ENCODE measurements at places on chromosomes 2 and 18.

DNA sequence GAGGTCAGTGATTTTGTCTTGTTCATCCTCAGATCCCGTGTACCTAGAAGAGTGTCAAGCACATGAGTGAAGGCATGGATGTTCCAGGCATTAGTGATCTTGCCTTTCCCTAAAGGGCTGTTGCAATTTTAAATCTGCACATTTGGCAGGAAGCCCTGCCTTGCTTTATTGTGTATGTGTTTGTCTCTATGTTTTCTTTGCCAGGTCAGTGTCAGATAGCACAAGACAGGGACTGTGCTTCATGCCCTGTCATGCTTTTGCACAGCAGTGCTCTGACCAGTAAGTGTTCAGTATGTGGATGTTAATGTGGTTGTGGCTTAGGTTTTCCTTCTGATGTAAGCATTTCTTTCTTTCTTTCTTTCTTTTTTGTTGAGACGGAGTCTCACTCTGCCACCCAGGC lies 131.5 kb downstream of the RGPD3 start:
- no peak for DNase-seq

GRCh38 chr2:167769020-167769419 lies 478.4 kb downstream of the STK39 start:
- DNase-seq, result no peak

GRCh38 chr2:40032650-40033319 lies 253.7 kb upstream of the THUMPD2 start:
- DNase-seq, result no peak

DNA sequence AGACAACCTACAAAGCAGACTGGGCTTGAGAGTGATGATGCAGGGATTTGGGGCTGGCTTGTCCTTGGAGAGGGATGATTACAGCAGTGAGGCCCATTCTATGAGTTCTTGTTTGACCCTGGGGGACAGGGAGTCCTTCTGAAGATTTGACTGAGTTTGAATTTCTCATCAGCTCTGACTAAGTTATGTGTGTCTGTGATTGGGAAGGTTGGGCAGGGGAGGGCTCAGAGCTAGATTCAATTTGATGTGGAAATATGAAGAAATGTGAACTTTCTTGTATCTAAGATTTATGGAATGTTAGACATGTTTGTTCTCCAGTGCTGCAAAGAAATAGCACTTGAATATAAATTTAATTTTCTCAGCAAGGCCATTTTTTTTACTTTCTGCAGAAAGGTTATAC lies 19.9 kb upstream of the IL1R2 start:
- no peak for DNase-seq

- peak; percentile 21 for DNase-seq
These were observed 423.8 kb upstream of the MEX3C start for GRCh38 chr18:51621113-51621863.

DNA sequence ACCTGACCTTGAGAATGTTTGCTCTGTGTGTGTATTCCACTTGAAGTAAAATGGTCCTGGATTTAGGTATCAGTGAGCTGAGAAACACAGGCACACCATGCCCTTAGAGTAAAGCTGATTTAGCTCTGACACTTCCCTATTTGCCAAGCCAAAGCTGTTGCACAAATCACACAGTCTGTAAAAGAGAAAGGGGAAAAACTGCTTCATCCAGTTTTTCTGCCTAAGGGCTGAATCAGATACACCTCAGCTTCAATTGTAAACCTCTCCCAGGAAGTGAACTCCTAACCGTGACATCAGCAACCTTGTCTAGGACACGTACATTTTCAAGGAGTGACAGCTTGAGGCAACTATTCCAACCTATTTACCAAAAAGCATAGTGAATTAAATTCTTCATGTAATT lies 150.4 kb downstream of the NR4A2 start:
- no peak for DNase-seq

DNA sequence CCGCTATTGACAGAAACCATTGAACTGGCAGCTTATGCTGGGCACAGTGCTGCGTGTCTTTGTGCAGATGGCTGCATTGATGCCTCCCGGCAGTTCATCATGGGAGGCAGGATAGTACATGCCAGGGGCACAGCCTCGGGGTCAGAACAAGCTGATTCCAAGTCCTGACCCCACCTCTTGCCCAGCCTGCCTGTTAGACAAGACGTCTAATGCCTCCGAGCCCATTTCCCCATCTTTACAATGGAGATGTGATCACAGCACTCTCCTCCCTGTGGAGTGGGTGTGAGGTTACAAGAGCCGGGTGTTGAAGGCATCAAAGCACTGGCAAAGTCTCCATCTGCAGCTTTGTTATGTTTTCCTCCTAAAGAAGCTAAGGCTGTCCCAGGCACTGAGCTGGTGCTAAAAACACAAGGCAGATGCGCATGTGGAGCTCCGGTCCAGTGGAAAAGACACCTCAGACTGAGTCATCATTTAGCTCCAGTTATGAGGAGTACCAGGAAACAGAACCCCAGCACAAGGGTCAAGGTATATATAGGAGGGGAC lies 125.7 kb upstream of the EPAS1 start:
- no peak for DNase-seq

DNA sequence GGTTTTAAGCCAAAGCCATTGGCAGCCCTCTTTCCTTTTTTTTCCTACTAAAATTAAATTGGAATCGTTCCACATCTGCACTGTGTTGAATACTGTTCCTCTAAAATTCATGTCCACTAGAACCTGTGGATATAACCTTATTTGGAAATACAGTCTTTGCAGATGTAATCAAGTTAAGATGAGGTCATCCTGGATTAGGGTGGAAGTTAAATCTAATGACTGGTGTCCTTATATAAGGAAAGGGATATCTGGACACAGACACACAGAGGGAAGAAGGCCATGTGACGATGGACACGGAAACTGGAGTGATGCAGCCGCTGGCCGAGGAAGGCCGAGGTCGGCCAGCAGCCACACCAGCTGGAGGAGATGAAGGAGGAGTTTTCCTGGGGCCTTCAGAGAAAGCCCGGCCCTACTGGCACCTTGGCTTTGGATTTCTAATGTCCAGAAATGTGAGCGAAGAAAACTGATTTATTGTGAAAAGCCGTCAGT lies 49.4 kb downstream of the LONRF2 start:
- no peak for DNase-seq

DNA sequence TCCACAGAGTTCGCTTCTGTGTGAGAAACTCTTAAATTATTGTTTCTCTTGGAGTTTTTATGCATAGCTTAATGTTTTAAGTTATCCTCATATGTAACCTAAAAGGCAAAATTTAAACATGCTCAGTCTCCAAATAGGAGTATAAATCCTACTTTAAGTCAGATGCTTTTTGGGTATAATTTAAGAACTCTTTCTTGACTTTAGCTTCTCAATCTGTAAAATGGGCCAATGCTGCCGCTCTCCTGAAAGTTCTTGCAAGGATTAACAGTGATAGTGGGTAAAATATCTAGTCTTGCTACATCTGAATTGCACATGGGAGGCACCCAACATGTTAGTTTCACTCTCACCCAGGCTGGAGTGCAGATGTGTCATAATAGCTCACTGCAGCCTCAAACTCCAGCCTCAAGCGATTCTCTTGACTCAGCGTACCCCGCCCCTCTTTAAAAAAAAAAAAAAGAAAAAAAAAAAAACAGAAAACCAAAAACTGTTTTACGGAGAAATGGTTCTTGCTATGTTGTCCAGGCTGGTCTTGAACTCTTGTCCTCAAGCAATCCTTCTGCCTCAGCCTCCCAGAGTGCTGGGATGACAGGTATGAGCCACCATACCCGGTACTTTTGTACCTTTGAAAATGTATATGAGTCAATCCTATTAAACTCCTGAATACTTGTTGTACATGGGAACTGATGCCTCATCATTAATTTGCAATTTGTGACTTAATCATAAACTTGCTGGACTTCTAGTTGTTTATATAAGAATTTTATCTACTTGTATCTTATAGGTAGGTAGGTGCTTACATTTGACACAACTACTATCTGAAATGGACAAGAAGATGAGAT lies 1.8 kb downstream of the FBXO48 start:
- no peak for DNase-seq

- no peak for DNase-seq
These were observed 231.6 kb upstream of the CDH2 start for GRCh38 chr18:28408528-28408927.

DNA sequence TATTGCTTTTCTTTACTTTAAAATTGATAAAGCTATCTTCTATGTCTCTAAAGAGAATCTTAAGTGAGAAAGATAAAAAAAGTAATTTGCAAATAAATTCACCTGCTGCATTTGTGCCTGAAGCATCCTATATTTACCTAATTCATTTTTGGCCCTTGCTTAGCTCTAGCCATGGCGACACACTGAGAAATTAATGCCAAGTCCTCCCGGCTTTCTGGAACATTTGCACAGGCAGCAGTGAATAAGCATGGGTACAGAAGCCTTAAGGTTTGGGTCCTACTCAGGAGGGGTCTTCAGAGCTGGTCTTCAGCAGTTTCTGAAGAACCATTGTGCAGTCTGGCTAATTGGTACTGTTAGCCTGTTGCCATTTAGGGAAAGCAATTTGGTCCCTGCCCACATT lies 73.9 kb upstream of the ZEB2 start:
- no peak for DNase-seq

DNA sequence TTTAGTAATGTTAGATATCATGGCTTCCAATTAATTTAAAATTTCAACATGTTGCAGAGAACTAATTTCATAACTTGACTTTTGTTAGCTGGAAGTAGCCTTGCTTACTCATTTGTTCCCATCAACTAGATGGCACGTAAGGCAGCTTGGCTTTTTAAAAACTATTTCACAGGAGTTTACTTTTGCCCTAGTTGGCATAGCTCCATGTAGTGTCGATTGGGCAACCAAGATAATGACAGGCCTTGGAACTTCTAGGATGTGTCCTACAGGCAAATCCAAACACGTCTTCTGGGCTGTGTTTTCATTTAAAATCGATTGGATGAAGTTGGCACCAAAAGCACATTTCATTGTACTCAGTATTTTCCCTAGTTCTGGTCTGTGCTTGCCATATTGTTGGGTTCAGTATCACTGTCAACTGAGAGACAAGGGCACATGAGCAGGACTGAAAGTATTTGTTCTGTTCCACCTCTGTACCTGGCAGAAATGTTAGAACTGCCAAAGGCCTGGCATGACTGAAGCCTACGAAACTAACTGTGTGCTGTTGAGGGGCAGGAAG lies 29.4 kb downstream of the HADHB start:
- no peak for DNase-seq

Data from memory B cell (primary cell).